ENCODE measurements at places on chromosomes 7 and 10.

DNA sequence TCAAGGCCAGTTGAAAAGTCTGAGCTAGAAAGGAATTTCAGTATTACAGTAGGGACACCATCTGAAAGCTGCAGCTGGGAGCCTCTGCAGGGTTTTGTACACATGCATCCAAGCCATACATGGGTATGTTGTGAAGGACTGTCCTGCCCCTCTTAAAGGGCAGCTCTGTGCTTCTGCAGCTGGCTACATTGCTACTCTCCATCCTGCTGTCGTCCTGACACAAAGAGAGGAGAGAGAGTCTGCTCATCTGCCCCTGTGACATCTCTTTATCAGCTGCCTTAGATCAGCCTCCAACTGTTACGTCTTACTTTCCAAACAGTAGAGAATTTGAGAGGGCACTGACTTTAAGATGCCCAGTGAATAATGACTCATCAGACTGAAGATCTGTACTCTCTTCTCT, 602.7 kb downstream of the SORCS3 start:
- no peak for DNase-seq

DNA sequence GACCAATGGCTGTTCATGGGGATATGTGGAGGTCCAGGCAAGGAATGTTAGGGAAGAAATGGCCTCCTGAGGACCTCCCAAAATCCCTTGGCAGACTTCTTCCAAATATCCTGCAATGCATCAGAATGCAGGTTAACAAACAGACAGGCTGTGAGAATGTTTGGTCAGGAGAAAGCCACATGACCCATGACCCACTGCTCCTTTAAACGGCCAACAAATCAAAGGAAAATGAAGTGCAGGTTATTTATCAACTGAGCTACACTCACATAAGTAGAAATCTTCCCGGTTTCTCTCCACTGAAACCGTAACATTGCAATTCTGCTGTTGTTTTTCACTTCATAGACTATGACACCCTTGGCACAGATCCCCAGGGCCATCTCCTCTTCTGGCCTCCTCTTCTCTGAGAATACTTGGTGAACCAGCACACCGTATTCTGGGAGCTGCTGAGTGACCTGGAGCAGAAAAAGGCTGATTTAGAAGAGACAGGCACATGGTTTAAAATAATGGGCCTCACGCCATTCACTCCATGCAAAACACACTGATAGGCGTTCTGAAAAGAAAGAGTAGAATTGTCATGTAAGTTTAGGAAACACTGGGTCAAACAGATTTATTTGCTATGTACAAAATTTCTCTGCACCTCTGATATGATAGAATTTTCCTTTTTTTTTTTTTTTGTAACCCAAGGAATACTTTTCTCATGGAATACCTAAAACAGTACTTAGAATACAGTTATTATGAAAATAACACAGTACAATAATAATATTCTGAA, 67.8 kb downstream of the FRMPD2 start:
- no peak for DNase-seq

DNA sequence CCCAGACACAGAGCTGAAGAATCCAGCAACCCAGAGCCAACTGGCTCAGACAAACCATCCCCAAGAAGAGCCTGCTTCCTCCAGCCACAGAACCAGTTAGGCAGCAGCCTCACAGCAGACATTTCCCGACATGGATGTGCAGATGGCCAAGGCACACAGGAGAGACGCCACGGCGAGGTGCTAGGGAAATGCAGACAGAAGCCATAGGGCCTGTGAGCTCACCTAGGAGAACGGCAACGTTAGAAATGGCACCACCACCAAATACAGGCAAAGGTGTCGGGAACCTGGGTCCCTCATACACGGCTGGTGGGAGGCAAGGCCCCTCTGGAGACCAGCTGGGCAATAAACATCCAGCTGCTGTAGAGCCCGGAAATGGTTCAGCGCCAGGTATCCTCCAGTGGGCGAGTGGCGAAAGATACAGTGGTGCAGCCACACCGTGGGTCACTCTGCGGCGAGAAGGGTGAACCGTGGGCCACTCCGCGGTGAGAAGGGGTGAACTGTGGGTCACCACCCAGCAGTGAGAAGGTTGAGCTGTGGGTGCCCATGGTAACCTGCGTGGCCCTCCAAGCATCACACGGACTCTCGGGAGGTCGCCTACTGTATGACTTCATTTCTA, 31.2 kb downstream of the JAKMIP3 start:
- no peak for DNase-seq

DNA sequence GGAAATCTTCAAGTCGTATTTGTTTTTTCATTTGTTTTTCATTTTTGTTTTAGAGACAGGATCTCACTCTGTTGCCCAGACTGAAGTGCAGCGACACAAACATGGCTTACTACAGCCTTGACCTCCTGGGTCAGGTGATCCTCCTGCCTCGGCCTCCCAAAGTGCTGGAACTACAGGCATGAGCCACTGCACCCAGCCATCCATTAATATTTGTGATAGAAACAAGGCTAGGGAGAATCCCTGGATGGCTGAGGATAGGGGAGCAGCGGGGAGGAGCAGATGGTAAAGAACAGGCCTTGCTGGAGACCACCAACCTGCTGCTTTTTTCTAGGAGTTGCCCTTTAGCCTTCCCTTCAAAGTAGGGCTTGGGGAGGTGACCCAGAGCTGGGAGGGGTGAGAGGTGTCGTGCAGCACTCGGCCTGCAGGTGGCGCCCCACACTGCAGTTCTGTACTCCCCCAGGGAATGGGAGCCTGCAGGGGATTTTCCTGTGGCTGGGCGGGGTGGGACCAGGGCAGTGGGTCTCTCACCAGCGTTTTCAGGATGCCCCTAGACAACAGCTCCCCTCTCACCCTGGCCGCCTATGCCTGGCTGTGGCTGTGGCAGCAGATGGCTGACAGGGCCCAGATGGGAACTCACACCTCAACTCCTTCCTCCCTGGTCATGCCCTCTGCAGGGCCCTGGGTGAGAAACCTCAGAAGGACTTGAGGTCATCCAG, 12.6 kb upstream of the CDH23 start:
- DNase-seq, result peak; percentile 55
